Fibroblast of skin of right quadriceps (primary cell): ENCODE measurements at places on chromosomes 2 and 18.

DNA sequence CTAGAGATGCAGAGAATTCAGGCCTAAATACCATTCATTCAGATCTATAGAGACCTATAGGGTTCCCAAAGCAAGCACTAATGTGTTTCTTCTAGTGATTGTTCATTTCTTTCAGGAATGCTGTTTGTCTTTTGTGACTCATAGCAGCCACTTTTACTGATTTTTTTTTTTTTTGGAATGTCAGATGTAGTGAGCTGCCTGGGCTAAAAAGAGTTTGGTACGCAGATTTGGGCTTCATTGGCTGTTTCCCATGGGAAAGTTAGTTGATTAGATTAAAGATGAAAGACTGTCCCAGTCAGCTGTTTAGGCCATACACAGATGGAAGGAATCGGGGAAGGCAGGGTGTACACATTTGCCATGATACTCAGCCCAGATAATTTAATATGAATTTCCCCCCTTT lies 87.6 kb downstream of the CDC42EP3 start:
- DNase-seq: peak; percentile 84

- no peak for DNase-seq
Observed at GRCh38 chr2:127572841-127573240, 37.4 kb downstream of the MYO7B start.

DNA sequence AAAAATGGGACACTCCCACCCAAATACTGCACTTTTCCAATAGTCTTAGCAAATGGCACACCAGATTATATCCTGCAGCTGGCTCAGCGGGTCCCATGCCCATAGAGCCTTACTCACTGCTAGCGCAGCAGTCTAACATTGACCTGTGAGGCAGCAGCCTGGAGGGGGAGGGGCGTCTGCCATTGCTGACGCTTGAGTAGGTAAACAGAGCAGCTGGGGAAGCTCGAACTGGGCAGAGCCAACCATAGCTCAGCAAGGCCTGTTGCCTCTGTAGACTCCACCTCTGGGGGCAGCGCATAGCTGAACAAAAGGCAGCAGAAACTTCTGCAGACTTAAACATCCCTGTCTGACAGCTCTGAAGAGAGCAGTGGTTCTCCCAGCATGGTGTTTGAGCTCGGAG lies 110.4 kb downstream of the CTIF start:
- no peak for DNase-seq

DNA sequence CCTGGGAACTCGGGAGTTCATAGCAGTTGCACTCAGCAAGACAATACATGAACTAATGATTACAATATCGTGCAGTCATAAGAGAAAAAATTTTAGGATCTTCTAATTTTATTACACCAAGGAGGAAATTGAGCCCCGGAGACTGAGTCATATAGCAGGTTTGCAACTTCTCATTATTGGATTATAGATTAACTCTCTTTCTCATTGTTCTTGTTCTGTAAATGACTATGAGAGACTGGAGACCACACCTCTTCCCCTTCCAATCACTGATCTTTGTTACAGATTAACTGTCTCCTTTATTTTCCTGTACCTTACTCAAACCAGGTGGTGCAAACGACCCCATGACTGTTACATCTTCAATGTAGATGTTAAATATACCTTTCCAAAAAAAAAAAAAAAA lies 435.8 kb upstream of the DDX18 start:
- no peak for DNase-seq

GRCh38 chr2:159445307-159445706 lies 158.8 kb upstream of the WDSUB1 start:
- DNase-seq: no peak

DNA sequence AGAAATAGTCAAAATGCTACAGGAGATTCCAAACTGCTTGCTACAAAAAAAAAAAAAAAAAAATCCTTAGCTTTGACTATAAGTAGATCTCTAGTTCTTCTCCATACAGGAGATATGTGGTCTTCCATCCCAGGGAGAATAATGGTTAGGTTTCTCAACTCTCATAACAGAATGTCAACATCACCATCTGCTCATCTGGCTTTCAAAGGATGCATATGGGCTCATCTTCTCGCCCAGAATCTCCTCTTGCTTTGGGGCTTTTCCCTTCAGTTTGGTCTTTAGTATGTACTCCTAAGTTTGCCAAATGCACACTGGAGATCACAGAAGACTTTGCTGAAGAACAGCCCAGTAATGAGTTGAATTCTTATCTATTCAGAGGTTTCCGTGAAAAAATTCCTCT lies 240.7 kb downstream of the NRXN1 start:
- DNase-seq: no peak

- no peak for DNase-seq
Observed at GRCh38 chr18:58694720-58695468, 23.6 kb downstream of the MALT1 start.

DNA sequence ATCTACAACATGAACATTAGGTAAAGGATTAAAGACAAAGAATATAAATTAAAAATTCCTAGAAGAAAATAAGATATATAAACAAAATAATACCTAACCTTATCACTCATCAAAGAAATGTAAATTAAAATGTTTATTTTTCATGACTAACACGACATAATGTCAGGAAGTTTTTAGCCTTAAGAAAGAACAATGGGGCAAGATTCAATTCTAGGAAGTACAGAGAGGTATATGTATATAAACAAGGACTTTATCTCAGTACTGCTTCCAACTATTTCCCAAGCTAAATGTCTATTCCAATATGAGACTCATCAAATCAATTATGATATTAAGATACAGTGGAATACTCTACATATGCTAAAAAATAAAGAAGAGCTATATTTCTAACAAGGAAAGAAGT lies 44.1 kb downstream of the TTC21B start:
- DNase-seq: no peak

GRCh38 chr18:48113691-48114090 lies 183.2 kb upstream of the SMAD2 start:
- DNase-seq: no peak

- DNase-seq: peak; percentile 26
Observed at GRCh38 chr2:232574674-232575403, 24.4 kb downstream of the EIF4E2 start.

- no peak for DNase-seq
Observed at GRCh38 chr2:101717071-101717845, 19.8 kb downstream of the MAP4K4 start.

DNA sequence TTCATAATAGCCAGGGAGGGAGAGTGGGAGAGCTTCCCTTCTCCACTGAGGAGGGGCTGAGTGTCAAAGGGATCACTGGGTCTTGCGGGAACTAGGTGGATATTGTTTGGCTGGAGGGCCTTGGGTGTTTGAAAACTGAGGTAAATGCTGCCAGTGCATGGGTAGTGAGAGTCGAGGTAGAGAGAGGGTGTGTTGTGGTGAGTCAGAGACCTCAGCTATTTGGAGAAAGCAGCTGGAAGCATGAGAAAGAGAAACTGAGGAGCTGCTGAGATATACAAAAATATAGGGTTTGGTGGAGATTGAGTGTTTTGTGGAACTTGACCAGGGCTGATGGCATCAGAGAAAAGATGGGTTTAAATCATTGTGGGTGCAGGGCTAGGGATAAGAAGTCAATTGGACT lies 127.0 kb upstream of the CCDC195 start:
- DNase-seq: no peak

- DNase-seq: no peak
Observed at GRCh38 chr18:77006305-77007175, 126.0 kb downstream of the MBP start.

- no peak for DNase-seq
Observed at GRCh38 chr2:3490191-3491170, 28.9 kb downstream of the ADI1 start.

- DNase-seq: no peak
Observed at GRCh38 chr2:239260546-239261327, 140.1 kb downstream of the HDAC4 start.

DNA sequence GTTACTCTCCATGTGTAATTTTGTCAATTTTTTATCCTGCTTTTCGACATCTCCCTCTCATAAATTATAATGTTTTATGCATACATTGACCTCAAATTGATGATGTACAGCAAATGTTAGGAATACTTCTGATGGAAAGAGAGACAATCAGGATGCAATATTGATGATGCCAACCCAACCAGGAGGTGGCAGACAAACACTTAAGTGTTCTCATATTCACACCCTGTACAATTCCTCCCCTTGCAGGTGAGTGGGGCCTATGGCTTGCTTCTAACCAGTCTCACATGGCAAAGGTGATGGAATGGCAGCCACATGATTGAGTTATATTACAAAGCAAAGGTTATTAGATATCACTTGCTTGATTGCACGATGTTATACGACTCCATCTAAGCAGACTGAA lies 594.3 kb upstream of the REG3G start:
- DNase-seq: no peak

DNA sequence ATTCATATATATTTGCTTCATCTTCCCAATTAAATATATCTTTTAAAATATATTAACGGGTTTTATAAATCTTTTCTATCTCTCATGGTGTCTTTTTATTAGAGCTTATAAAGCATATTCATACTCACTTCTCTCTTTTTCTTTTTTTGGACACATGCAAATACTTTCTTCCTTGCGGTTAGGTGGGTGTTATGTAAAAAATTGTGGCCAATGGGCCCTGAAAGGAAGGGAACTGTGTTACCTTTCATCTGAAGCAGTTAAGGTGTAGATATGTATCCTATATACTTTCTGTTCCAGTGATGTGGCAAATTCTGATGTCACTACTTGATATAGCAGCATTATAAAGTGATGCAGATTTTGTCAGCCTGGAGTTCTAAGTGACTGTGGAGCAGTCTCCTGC lies 714.5 kb downstream of the PLCL1 start:
- DNase-seq: no peak

DNA sequence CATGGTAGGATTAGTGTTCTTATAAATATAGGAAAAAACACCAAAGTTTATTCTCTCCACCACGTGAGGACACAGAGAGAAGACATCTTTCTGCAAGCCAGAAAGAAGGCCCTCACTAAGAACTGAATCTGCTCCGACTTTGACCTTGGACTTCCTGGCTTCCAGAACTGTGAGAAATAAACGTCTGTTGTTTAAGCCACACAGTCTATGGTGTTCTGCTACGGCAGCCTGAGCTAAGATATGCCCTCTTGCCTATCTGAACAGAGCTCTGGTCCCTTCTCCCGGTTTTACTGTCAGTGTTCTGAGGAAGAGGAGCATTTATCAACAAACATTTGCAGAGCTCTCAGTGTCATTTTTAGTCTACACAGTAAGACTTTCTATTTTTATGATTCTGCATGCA lies 131.3 kb downstream of the DOK6 start:
- DNase-seq: no peak

- DNase-seq: peak; percentile 41
Observed at GRCh38 chr2:113219889-113220641, 46.3 kb downstream of the PSD4 start.

GRCh38 chr2:22454826-22455485 lies 930.0 kb upstream of the KLHL29 start:
- DNase-seq: peak; percentile 77

- peak; percentile 68 for DNase-seq
Observed at GRCh38 chr2:134405611-134406081, 151.8 kb downstream of the MGAT5 start.

DNA sequence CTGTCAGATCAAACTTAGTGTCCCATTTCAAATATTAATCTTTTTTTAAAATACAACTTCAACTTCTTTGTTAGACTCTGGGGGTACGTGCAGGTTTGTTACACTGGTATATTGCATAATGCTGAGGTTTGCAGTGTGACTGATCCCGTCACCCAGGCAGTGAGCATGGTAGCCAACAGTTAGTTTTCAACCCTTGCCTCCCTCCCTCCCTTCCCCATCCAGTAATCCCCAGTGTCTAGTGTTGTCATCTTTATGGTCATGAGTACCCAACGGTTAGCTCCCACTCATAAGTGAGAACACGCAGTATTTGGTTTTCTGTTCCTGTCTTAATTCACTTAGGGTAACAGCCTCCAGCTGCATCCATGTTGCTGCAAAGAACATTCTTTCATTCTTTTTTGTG lies 23.9 kb downstream of the NOL10 start:
- DNase-seq: no peak

DNA sequence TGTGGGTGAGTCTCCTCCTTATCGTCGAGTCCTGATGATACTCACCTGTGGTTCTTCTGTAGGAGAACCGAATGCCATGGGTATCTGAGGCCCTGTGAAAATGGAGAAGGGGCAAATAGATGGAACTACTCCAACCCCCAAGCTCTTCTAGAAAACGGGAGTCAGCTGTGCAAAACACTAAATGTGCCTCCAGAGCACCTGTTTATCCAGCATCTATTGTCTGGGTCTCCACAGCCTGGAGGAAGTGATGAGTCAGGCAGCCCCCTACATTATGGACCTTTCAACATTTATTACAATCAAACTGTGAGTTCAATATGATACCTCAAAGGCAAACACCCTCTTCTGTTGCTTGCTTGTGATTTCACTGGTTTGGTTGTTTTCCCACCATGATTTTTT lies 9.8 kb upstream of the LRRFIP1 start:
- no peak for DNase-seq

- no peak for DNase-seq
Observed at GRCh38 chr2:60614319-60614718, 60.9 kb upstream of the BCL11A start.
